ENCODE measurements at places on chromosomes 7 and 10.

GRCh38 chr7:141563956-141564623 lies 12.9 kb downstream of the AGK start:
- DNase-seq, result no peak

DNA sequence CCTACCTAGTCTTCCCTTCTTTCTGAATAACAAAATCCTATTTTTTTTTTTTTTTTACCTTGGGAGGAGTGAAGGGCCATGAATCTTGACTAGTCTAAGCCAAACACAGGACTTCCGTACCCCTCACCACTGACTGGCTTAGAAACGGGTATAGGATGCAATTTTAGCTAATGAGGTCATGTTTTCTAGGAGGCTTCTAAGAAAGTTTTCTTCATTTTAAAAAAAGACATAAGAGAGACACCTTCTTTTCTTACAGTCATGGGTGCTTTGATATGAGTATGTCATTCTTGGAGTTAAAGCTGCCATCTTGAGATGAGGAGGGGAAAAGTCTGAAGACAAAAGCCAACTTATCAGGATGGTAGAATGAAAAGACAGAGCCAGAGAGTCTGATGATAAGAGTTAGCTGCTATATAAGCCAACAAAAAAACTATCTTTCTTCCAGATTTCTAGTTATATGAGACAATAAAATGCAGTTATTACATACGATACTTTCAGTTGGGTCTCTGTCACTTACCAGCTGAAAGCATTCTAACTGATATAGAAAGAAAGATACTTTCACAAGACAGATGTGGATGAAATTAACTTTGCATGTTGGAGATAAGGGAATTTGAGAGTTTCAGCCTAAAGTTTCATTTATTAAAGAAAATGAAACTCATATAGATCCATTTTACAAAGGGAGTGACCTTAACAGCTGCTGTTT lies 34.0 kb downstream of the ZNF438 start:
- DNase-seq, result no peak

DNA sequence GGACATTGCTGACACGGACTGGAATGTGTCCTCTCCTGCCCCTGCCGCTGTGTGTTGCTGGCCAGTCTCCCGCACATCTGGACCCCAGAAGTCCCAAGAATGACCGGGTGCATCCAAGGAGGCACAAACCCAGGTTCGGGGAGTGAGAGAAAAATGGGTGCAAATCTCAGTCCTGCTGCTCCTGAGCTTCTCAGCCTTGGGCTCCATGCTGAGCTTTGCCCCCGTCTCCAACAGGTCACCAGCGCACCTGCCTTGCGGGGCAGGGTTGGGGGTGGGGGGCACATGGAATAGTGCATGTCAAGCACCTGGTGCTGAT lies 6.0 kb upstream of the NANOS1 start:
- no peak for DNase-seq

DNA sequence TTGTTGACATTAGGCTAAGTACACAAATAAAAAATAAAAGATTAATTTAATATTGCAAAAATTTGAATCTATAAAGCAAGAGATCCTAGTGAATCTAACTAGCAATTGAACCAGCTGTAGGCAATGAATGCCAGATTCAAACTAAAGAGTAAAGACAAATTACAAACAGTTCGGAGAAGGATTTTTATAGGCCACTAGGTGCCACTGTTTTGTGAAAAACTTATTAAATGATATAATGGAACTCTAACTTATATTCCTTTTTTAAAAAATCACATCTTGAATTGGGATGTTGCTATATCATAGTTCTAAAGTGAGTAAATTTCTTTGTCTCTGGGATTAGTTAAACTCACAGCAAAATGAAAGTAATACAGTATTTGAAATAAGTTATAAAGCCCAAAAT lies 39.1 kb upstream of the GNAI1 start:
- DNase-seq, result no peak

- no peak for DNase-seq
Observed at GRCh38 chr7:26305869-26306665, 14.4 kb downstream of the SNX10 start.

- no peak for DNase-seq
Observed at GRCh38 chr7:101370836-101371235, 8.2 kb downstream of the COL26A1 start.

GRCh38 chr10:58137813-58138212 lies 129.9 kb downstream of the IPMK start:
- no peak for DNase-seq

- no peak for DNase-seq
Observed at GRCh38 chr7:30984359-30985107, 20.8 kb downstream of the GHRHR start.

GRCh38 chr10:7410862-7411670 lies at the start of gene SFMBT2:
Gene SFMBT2 (minus strand): TSS chr10:7411034. CDS start chr10:7381898, 29,136 bp downstream.
- peak; percentile 55 for DNase-seq
